ENCODE measurements at places on chromosomes 11 and 22. TPM values are rescaled to one million over a fixed set of nuclear protein-coding genes. Genes with fewer than 3 reads are reported as not detected.

The PTGDR2 gene
- not detected for total RNA-seq

The MYOD1 gene
- not detected for total RNA-seq

The KAT5 gene
- total RNA-seq, result 37.6 TPM

The CLDN5 gene
- 0.38 TPM for total RNA-seq

The TMEM121B gene
- total RNA-seq, result not detected

The DERL3 gene
- total RNA-seq, result 0.26 TPM

The VSTM5 gene
- 0.79 TPM for total RNA-seq

The ARSA gene
- 13.6 TPM for total RNA-seq

The GPHA2 gene
- not detected for total RNA-seq

The VPS11 gene
- 24.5 TPM for total RNA-seq

The RIMBP3B gene
- under 0.01 TPM for total RNA-seq

The SCYL1 gene
- total RNA-seq, result 64.5 TPM

The KDELR3 gene
- total RNA-seq, result 1.8 TPM

The TSPAN32 gene
- total RNA-seq, result not detected

The MTNR1B gene
- not detected for total RNA-seq

The DGCR6 gene
- 7.9 TPM for total RNA-seq

The AQP11 gene
- 0.26 TPM for total RNA-seq

The TREH gene
- not detected for total RNA-seq

The DNAJB7 gene
- not detected for total RNA-seq

The RPUSD4 gene
- total RNA-seq, result 23.6 TPM

The KREMEN1 gene
- 5.8 TPM for total RNA-seq

The USP2 gene
- total RNA-seq, result 0.26 TPM

The SMC1B gene
- total RNA-seq, result not detected

The LDHAL6A gene
- total RNA-seq, result not detected

The SOX10 gene
- not detected for total RNA-seq

The OR5B21 gene
- total RNA-seq, result not detected

The SCO2 gene
- 2.1 TPM for total RNA-seq

The GAB2 gene
- total RNA-seq, result 6.6 TPM

The GRIA4 gene
- not detected for total RNA-seq

The C22orf42 gene
- not detected for total RNA-seq

The JRKL gene
- 10.2 TPM for total RNA-seq

The POU2AF2 gene
- total RNA-seq, result not detected

The OR8A1 gene
- not detected for total RNA-seq

The SERPING1 gene
- total RNA-seq, result 1.3 TPM

The OR6A2 gene
- under 0.01 TPM for total RNA-seq

The NRXN2 gene
- not detected for total RNA-seq

The POU2F3 gene
- not detected for total RNA-seq

The APOBEC3A gene
- not detected for total RNA-seq
